Stimulated activated CD8-positive, alpha-beta memory T cell treated with anti-CD3 and anti-CD28 coated beads, Interleukin-7, amount 100 ng/mL, for 24 hours (primary cell): ENCODE measurements at places on chromosomes 5 and 9.
A peak's percentile ranks its signal among the peaks of the same experiment; 100 is the strongest.

GRCh38 chr9:112361601-112362000 lies 18.3 kb upstream of the HSDL2 start:
- no peak for DNase-seq

- peak; percentile 99 for DNase-seq
Observed at GRCh38 chr9:93566408-93567270, 9.7 kb upstream of the PHF2 start.

DNA sequence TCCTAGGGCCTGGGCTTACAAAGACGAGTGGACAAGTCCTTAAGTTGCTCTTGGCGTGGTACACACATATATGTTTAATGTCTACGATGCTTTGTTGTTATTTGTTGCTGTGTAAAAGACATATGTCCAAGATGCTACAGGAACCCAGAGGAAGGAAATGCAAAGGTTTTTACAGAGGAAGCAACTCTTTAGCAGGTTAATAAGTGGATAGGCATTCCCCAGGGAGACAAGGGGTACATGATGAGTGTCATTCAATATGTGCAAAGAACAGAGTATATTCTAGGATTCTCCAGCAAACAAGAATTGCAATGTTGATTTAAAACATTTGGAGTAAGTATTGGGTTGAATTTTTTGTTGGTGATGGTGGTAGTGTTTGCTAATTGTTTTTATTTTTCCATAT lies 92.1 kb downstream of the PIP5K1B start:
- DNase-seq, result no peak

GRCh38 chr9:108278341-108278740 lies 577.4 kb downstream of the ACTL7B start:
- DNase-seq, result no peak

- no peak for DNase-seq
Observed at GRCh38 chr5:122774519-122774860, 390 bp upstream of the SNX2 start.

GRCh38 chr9:130527651-130528310 lies 51.6 kb upstream of the FUBP3 start:
- no peak for DNase-seq

DNA sequence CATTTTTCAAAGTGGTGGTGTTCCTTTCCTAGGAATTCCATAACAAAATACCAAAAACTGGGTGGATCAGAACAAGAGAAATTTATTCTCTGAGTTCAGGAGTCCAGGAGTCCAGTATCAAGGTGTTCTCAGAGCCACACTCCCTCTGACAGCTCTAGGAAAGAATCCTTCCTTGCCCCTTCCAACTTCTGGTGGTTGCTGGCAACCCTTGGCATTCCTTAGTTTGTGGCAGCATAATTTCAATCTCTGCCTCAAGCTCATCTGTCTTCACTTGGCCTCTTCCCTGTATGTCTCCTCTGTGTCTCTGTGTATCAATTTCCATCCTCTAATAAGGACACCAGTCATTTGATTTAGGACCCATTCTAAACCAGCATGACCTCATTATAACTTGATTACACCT lies 243.7 kb downstream of the MPDZ start:
- no peak for DNase-seq

DNA sequence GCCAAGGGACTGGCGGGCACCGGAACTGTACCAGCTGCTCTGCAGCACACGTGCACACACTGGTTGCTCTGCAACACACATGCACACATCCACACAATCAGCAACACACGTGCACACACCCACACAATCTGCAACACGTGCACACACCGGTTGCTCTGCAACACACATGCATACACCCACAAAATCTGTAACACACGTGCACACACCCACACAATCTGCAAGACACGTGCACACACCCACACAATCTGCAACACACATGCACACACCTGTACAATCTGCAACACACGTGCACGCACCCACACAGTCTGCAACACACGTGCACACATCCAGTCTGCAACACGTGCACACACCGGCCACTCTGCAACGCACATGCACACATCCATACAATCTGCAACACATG lies 17.9 kb downstream of the PLEKHG4B start:
- DNase-seq, result no peak
